ENCODE measurements at places on chromosomes 12 and 14. TPM values are rescaled to one million over a fixed set of nuclear protein-coding genes. Genes with fewer than 3 reads are reported as not detected.
A peak's percentile ranks its signal among the peaks of the same experiment; 100 is the strongest.

DNA sequence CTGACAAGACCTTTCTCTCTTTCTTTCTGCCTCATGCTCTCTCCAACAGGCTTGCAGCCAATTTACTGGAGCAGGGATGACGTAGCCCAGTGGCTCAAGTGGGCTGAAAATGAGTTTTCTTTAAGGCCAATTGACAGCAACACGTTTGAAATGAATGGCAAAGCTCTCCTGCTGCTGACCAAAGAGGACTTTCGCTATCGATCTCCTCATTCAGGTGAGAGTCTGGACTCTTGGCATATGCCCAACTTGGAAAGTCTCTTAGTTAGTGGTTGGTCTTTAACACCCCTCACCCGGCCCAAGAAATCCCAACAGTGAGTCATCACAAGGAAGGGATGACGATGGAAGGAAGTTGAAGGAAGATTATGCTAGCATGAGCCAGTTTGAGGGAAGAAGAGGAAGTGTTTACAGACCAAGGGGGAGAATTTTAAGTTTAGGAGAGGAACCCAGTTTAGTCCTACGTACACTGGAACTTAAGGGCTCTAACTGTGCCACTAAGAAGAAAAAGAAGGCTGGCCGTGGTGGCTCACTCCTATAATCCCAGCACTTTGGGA is 189.7 kb downstream of the ETV6 start:
- no peak for DNase-seq

DNA sequence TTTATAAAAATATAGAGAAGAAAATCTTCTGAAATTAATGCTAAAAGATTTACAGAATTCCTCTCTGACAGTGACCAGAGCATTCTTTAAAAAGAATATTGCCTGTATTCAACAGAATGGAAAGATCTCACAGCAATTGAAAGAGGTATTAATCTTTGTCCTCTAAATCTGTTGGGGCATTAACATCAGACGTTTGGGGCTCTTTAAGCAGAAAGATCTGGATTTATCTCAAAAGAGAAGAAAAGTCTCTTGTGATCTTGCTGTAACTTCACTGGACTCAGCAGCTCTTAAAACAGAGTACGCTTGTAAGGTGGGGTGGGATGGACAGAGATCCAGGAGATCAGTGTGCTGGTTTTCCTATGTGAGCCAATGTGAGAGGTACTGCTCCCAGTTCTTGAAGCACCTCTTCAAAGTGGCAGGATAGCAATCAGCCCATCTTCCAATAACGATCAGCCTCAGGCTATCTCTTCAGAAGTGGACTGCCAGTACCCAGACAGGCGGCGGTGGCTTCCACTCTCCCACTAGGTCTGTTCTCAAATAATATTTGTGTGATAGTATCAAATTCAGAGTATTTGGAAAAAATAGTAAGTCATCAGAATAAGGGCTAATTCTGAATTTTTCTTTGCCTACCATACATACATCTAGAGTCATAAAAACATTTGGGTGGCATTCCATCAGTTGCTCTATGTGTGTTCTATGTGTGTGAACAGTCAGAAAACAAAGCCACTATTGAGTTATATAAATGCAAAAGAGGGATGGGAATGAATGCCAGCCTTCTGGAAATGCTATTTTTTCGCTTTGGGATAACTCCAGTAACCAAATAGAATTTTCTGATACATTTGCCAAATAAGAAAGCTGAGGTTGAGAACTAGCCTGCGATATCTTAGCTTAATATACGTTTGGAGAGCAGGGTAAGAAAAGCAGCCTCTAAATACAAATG is 237.4 kb upstream of the RGS6 start:
- DNase-seq, result no peak

GRCh38 chr12:127690161-127690560 is 576.8 kb upstream of the TMEM132C start:
- no peak for DNase-seq

DNA sequence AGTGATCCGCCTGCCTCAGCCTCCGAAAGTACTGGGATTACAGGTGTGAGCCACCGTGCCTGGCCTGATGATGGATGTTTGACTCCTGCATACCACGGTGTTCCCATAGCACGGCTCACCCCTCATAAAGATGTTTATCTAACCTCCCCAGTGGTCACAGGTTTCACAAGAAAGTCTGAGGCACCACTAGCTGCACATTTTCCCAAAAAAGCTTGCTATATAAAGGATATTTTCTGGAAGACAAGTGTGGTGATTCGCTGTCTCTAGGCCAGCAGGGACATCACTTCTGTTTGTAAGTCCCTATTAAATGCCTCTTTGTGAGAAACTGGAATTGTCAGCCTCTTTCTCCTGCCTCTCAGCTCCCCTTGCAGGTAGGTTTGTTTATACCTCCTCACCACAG is 18.3 kb downstream of the PLEK2 start:
- DNase-seq, result no peak

DNA sequence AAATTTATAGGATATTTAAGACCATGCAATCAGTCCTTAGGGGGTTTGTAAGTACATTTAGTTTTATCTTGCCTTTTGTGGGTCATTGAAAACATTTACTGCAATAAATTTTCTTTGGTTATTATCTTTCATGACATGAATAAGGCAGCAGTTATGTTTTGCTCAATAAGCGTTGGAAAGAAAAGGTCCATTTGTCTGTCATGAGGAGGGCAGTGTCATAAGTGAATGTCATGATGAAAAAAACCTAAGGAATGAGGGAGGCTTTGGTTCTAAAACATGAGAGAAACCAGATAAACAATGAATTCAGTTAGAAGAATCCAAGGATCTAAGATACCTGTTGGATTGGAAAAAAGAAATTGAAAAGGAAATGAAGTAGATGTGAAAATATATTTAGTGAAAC is 209.4 kb downstream of the NAV3 start:
- DNase-seq, result no peak

DNA sequence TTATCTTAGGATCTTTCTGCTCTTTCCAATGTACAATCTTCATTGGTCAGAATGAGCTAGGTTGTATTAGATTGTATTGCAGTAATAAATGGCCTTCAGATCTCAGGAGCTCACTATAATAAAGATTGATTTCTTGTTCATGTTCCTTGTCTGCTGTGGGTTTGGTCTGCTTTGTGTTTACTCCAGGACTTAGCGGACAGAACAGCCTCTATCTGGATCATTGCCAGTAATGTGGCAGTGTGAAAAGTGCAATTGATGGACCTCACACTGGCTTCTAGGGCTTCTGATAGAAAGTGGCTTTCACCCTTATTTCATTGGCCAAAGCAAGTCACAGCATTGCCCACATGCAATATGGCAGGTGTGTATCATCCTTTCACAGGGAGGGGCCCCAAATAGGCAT is 81.2 kb downstream of the BTG1 start:
- no peak for DNase-seq

GRCh38 chr14:79660053-79660939 is 551.0 kb downstream of the DIO2 start:
- no peak for DNase-seq

GRCh38 chr12:25712169-25712568 is 159.1 kb upstream of the LMNTD1 start:
- no peak for DNase-seq

GRCh38 chr12:53660041-53660440 is 15.8 kb downstream of the ATP5MC2 start:
- no peak for DNase-seq

DNA sequence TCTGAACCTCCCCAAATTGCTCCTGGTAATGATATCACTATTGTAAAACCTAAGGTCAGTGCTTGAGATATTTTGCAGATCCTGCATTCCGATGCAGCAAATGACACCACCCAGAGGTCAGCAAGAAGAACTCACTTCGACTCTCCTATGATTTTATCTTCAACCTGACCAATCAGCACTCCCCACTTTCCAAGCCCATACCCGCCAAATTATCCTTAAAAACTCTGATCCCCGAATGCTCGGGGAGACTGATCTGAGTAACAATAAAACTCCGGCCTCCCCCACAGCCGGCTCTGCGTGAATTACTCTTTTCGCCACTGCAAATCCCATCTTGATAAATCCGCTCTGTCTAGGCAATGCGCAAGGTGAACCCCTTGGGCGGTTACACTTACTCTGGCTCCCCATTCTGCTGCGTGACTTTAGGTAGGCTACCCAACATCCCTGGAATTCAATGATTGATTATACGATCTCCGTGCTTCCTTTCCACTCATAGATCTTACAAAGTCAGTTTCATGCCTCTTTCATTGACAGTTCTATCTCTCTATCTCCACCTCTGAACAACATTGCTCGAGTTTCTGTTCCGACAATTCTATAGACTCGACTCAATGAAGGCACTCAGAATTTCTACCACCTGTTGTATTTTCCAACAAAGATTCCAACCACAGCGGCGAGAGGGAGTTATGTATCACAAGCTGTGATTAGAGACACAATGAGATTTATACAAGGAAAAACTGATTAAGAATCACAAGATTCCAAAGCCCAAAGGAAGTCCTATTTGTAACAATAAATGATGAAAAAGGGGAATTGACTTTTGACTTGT is 939 bp downstream of the NPC2 start:
- DNase-seq, result peak; percentile 41

GRCh38 chr12:6716874-6717437 is 6.9 kb upstream of the COPS7A start:
- no peak for DNase-seq

DNA sequence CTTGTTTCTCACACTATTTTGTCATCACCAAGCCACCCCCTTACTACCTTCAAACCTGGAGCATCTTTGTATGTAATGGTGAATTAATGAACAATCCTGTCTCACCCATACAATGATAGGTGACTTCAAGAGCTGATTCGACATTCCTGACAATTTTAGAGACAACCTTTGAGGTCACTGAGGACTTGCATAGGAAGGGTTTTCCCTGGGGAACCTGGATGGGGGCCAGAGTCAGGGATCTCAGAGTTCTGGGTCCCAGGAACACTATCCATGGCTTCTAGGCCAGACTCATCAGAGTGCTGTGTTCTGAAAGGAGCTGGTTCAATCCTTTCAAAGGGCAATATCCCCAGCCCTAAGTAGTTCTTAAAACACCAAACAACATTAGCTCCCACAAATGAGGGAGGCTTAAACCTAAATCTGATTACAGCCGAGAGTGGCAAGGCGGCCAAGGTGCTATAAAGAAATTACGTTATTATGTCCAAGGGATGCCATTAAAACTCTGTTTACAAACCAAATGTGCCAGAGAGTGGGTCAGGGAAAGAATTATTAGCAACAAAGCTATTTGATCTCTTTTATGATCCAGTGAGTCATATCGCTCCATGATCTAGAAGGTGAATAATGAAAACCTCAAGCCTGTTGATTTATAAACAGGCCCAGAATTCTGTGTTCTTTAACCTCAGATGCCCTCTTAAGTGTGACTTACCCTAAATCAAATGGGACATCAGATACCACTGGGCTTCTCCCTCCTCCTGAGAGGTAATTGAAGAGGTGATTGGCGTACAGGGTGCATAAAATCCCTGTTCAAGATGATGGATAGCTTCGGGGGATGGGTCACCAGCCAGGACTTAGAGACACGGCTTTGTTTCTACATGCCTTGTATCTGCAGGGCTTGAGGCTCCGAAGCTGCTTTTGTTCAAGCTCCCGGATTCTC is 230.2 kb upstream of the TBX3 start:
- DNase-seq, result peak; percentile 75

GRCh38 chr14:20427231-20428009 is 8.5 kb downstream of the KLHL33 start:
- peak; percentile 46 for DNase-seq

GRCh38 chr12:3317841-3318501 is 173.0 kb upstream of the PRMT8 start:
- DNase-seq, result no peak

DNA sequence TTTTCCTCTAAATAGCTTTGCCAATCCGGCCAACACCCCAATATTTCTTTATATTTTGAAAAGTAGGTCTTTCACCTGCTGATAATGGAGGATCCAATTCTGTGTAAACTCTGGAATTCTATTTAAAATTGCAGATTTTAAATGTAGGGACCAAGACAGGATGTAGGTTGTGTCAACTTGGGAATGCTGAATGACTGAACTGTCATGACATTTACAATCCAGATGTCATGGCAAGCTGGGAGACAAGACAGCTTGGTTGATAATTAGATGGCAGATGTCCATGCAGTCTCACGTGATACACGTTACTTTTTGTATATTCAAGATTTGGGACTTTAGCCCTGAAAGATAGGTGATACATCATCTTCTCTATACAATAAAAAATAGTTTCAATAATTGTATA is 477.2 kb downstream of the DIO2 start:
- no peak for DNase-seq

DNA sequence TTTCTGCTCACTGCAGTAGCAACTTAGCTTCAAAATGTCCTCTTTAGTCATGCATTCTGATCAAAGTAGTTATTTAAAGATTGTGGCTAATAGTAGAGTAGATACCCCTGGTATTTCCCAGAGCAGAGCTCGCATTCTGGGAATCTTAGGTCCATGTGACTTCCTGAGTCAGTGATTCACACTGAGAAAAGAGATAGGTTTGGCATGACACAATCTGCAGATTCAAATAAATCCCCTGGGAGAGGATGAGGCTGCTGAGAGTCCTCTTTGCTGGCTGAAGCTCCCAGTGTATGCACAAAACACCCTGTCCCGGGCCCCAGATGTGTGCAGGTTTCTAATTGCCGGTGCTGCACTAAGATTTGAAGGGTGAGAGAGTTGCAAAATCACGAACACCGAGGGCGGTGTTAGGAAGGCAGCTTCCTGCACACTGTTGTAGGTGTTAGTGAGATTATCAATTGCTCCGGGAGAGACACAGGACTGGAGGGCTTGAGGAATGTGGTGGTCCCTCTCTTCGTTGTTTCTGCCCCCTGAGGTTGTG is 233.2 kb downstream of the NRXN3 start:
- DNase-seq, result no peak

DNA sequence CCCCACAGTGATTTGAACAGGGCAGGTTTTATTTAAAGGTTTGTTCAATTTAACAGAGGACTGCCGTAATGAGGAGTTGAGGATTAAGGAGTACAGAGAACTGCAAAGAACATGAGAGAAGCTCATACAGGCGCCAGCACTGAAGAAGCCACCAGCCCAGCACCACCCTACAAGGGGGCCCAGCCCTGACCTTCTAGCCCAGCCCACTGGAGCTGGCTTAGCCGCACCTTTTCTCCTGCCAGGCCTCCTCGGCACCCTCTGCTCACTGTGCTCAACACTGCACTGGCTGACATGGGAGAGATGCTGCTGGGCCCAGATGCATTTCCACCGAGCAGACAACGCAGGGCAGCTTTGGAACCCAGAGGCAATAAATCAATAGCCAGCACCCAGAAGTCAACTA is 36.5 kb upstream of the SFSWAP start:
- no peak for DNase-seq

- no peak for DNase-seq
These were observed 3.2 kb downstream of the PRPH start for GRCh38 chr12:49298160-49298559.

CFAP251 gene
- 3.2 TPM for total RNA-seq

KRT73 gene
- total RNA-seq, result not detected

CISTR gene
- total RNA-seq, result not detected

PROX2 gene
- not detected for total RNA-seq

POTEG gene
- total RNA-seq, result not detected

IL26 gene
- not detected for total RNA-seq

TDRD9 gene
- not detected for total RNA-seq

ACVRL1 gene
- total RNA-seq, result 6.6 TPM

NXPH4 gene
- 4.0 TPM for total RNA-seq

GDF3 gene
- not detected for total RNA-seq

RPAP3 gene
- 33.1 TPM for total RNA-seq

NTF3 gene
- 9.5 TPM for total RNA-seq

All from HFFc6 (cell line).